ENCODE measurements at places on chromosomes 2 and 18. TPM values are rescaled to one million over a fixed set of nuclear protein-coding genes. Genes with fewer than 3 reads are reported as not detected.

The EPC2 gene
- total RNA-seq, result 29.6 TPM

The CCDC178 gene
- total RNA-seq, result 0.81 TPM

The RNF144A gene
- 5.7 TPM for total RNA-seq

The SKOR2 gene
- total RNA-seq, result not detected

The NEURL3 gene
- total RNA-seq, result not detected

The NRP2 gene
- 214 TPM for total RNA-seq

The RAX gene
- total RNA-seq, result not detected

The CROCC2 gene
- total RNA-seq, result not detected

The GPR39 gene
- total RNA-seq, result 0.71 TPM
